Vagina (tissue), 2 donors: ENCODE measurements at places on chromosomes 5 and 9. TPM values are rescaled to one million over a fixed set of nuclear protein-coding genes. Genes with fewer than 3 reads are reported as not detected.

The CNTFR gene
- 8.3 TPM for total RNA-seq

The FOXD4L3 gene
- total RNA-seq = 0.49 TPM

The LRRC70 gene
- 9.6 TPM for total RNA-seq

The GRK6 gene
- total RNA-seq = 28.7 TPM

The MCC gene
- total RNA-seq = 47.9 TPM

The NUDT2 gene
- total RNA-seq = 18.4 TPM
